Fibroblast of skin of scalp (primary cell): ENCODE measurements at places on chromosomes 4 and X.

DNA sequence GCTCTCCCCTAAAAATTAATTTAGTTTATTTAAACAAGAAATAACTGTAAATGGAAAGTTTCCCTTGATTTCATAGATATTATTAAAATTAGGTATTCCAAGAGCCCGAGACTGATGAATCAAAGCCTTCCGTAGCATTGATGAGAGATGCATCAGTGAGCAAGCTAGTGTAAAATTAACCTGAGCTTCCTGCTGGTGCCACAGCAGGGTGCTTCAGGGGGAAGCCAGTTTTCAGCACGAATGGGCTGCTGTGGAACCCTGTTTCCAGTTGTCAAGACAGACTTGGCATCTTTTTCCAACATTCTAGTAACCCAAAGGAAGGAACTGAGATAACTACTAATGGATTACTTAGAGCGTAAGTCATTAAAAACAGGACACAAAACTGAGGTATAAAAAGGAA lies 221.7 kb downstream of the RBMX2 start:
- no peak for DNase-seq

GRCh38 chr4:169399976-169400767 lies 129.4 kb upstream of the SH3RF1 start:
- DNase-seq, result no peak

DNA sequence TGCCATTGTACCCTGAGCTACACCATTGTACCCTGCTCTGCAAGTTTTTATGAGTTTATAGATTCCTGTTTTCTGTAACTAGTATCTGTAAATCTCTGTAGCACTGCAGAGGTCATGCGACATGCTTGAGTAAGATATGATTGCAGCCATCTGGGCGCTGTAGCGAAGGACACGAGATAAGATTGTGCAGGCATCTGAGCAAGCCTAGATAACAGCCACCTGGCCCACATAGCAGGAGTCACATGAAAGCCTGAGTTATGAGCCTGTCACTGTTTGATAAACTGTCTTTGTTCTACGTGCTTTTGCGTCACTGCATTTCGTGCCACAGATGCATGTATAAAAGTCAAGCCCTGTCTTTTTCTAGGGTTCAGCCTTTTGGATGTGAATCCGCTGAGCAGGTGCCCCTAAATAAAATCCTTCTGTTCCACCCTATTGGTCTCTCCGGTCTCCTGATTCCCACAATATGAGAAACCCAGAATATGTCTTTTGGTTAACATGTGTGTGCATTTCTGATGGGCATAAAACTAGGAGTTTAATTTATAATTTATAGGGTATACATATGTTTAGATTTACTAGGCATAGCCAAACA lies 327.6 kb upstream of the MAOA start:
- DNase-seq, result no peak

GRCh38 chrX:129495900-129496299 lies 27.4 kb downstream of the SMARCA1 start:
- DNase-seq, result peak; percentile 22

GRCh38 chr4:138775890-138776289 lies 239.7 kb upstream of the NOCT start:
- no peak for DNase-seq

DNA sequence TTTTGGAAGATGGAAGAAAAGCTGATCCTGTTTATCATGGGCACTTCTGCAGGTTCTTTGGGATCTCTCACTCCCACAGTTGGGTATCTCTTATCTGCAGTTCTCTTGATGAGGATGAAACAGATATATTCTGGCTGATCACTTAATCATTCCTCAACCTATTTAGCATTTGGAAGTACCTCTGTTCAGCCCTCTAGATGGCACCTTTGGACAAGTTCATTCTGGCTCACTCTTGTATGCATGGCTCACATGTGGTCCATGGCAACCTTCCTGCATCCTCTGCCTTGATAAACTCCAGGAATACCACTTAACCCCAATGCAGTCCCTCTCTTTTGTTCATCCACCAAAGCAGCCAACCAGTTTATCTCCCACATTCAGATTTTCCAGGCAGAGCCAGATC lies 74.2 kb downstream of the SMARCA5 start:
- DNase-seq, result no peak

DNA sequence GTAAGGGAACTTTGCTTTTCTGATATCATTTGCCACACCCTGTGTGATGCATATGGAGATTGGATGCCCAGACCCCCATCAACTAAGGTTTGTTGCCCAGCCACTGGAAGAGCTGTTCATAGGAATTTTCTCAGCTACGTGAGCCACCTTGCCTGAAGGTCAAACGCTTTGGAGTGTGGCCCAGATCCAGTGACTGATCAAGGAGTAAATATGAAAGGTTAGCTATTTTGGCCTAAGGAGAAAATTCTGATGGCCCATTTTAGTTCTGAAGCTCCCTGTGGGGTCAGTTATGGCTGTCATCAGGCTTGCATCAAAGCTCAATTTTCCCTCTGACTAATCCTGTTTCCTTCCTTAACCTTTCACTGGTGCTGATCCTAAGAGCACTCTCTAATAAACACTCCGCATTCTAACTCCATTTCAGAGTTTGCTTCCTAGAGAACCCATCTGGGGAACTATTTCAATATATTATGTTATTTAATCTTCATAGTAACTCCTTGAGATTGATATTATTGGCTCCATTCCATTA lies 407.7 kb downstream of the SPRY1 start:
- no peak for DNase-seq

GRCh38 chr4:84481860-84482245 lies 17.2 kb downstream of the NKX6-1 start:
- DNase-seq, result no peak

DNA sequence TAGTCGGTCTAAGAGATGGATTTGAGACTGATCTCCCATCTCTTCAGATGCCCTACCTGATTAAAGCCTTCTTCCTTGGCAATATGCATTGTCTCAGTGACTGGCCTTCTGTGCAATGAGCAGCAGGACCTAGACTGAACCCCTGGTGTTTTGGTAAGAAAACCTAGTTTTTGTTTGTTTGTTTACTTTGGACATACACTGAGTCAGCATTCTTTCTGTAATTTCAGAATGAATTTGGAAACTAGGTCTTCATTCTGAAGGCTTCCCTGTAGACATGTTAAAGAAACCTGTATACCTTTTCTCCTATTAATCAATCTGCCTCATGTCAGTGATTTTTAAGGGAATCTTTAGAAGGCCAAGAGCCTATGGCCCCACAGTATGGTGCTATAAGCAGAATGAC lies 597.5 kb upstream of the HTR2C start:
- no peak for DNase-seq

GRCh38 chr4:68218044-68218443 lies 27.4 kb downstream of the TMPRSS11B start:
- DNase-seq, result no peak

DNA sequence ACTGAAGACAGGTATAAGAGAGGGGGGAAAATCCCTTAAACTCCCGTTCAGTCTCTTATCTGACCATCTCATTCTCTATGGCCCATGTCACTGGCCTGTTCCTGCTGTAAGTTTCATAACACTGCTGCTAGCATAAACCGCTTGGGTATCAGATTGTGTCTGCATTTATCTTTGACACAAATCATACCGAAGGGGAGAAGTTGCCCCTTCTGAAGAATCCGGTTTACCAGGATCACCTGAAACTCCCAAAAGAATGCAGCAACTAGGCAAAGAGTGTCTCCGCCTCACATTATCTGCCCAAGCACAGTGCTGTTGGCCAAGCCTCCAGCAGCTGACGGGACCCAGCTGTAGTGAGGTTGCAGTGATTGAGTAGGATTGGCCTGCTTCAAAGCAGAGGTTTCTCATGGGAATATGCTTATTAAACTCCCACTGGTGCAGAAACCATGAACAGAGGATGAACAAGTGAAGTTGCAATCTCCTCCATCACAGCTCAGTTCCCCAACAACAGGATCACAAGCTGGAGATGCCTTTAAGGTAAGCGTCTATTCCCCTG lies 71.3 kb upstream of the PUDP start:
- no peak for DNase-seq

GRCh38 chr4:150773729-150774449 lies 191.9 kb downstream of the MAB21L2 start:
- DNase-seq, result no peak

DNA sequence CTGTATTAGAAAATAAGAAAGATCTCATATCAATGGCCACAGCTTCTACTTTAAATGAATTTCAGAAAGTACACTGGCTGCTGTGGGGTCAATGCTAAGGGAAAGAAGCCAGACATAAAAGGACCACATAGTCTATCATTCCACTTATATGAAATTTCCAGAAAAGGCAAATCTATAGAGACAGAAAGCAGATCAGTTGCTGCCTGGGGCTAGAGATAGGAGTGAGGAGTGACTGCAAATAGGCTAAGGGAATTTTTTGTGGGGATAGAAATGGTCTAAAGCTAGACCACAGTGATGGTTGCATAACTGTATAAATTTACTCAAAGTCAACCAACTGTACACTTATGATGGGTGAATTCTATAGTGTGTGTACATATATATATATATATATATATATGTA lies 8.3 kb downstream of the GAB3 start:
- no peak for DNase-seq

DNA sequence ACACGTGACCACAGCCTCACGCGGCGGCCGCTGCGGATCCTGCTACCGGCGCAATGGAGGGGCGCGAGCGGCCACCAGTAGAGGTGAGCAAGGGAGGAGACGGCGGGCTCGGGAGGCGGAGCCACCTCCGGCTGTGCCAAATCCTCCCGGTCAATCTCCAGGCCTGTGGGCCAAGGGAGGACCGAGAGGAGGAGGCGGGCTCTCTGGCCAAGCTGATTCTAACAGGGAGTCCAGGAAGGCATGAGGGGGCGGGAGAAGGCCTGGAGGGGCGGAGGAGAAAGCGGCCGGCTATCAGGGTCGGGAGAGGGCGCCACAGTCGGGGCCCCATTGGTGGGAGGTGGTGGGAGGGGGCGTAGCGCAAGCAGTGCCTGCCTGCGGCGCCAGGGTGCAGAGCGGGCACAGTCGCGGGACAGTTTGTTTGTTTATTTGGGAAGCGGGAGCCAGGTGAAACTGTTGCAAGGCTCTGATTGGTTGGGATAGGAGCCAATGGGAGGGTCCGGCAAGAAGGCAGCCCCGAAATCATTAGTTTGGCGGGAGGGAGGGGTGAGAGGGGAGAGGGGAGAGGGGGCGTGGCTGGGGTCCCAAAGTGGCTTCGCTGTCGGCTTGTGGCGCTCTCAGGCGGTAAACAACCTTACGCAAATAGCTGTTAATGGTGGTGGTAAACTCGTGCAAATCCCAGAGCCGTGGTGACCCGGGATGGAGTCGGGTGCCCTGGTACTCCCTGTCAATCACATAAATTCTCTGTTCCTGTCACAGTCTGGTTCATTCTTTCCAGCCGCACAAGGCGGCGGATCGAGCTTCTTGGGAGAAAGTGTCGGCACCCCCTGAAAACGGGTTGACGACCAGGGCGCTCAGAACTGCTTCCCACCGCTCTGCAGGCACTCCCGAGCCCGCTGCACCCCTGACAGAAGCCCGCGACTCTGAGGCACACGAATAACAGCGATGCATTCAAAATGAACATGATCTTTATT lies at the start of gene IRS4:
Gene IRS4 (minus strand): TSS at position 55 of the 971 bp plus-strand sequence.
- DNase-seq, result peak; percentile 2

- DNase-seq, result no peak
Observed at GRCh38 chr4:8737075-8737474, 134.6 kb downstream of the HMX1 start.

DNA sequence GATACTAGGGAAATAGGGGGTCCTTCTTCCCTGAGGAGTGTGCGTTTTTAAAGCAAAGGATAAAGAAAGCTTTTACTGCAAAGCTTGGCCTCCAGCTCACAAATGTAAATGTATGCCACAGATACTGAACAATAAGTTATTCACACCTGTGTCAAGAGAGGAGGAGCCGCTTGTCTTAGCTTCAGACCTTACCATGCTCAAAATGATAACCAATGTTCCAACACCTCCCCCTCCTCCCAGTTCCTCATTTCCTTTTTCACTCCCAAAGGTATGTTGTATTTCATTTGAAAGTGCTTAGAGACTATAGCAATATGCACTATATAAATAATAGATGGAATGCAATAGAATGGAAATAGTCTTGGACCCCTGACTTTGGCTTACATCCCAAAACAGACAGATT lies 47.0 kb upstream of the RAPGEF2 start:
- no peak for DNase-seq

- DNase-seq, result no peak
Observed at GRCh38 chr4:4862071-4862551, 2.6 kb downstream of the MSX1 start.

- DNase-seq, result no peak
Observed at GRCh38 chr4:91734682-91735081, 569.1 kb upstream of the GRID2 start.

DNA sequence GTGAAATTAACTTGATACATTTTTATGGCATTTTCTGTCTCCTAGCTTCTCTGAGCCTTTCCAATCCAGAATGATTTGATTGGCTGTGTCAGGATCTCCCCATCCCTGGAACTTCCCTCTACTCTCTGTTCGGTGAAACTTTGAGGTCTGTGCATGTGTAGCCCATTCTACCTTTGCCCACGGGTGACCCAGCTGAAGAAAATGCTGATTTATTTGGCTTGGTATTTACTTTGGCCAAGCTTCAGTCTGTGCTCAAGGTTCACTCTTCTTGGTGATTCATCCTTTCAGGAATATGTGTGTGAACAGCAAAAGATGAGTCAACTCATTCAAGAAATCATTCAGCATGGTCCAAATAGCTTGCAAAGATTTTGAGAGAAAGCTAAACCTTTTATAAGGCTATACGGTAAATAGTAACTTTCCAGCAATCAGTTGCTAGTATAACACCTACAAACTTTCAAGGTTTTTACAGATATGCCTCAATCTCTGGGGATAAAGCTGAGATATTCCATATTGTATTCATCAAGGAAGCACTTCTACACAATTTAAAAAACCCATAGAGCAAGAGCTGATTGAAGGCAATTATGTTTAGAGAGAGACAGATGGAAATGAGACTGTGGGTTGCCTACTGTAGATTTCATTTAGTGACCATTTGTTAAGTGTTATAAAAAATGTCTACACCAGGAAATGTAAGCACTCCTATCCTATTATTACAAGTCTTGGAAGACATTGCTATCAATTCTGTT lies 233.9 kb upstream of the CXXC4 start:
- DNase-seq, result peak; percentile 9

DNA sequence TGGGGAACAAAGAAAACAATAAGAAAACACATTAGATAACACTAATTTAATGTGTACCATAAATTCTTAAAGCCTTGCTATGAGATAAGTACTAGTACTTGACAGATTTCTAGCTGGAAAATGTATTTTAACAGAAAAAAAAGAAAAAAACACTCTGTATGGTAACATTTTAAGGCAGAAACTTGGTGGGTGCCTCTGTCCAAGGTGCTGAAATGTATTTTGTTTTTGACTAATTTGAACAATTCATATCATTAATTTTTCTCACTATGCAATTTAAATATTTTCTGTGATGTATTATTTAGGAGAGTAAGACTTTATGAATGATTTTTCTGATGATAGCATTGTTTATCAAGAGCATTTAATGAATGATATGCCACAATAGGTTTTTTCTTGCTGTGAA lies 107.5 kb downstream of the GABRG1 start:
- DNase-seq, result no peak
